ENCODE measurements at places on chromosomes 7 and 10.

GRCh38 chr10:72121389-72121788 is 33.0 kb upstream of the SPOCK2 start:
- DNase-seq: no peak

GRCh38 chr7:100674411-100675104 is 1.0 kb downstream of the GNB2 start:
- no peak for DNase-seq

DNA sequence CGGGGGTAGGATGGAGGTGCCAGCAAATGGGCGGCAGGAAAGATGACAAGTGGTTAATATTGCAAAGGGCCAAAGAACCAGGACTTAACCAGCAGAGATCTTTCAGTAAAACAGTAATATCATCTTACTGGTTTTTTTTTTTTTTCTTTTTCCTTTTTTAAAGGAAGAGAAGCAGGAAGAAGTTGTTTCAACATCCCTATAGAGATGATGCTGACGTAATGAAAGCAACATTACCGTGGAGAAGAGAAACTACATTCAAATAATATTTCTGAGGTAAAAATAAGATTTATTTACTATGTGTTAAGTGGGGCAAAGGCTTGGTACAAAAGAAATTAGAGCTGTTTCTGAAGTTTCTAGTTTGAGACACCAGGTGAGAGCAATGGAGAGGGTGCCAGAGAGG is 11.0 kb downstream of the MINDY3 start:
- DNase-seq: no peak

GRCh38 chr7:155533120-155533826 is 13.1 kb downstream of the CNPY1 start:
- no peak for DNase-seq

- DNase-seq: peak; percentile 95
Measured at GRCh38 chr10:33125522-33126517, 167.8 kb upstream of the ITGB1 start.

GRCh38 chr10:121296881-121297585 is 301.2 kb downstream of the FGFR2 start:
- DNase-seq: no peak

DNA sequence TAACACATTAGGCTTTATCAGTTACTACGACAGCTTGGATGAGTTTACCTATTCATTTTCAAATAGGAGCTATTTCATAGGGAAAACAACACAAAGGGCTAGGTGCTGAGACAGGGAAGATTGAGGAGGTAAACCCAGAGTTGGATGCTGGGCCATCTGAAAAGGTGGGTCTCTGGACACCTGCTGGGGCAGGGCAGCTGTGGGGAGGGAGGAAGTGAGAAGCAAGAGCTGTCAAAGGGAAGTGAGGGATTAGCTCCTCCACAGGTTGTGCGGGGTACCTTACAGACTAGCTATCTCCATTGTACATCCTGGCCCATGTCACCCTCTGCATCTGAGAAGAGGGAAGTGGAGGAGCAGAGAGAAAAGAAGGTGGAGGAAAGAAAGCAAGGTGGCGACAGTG is 48.9 kb downstream of the BLNK start:
- DNase-seq: no peak

DNA sequence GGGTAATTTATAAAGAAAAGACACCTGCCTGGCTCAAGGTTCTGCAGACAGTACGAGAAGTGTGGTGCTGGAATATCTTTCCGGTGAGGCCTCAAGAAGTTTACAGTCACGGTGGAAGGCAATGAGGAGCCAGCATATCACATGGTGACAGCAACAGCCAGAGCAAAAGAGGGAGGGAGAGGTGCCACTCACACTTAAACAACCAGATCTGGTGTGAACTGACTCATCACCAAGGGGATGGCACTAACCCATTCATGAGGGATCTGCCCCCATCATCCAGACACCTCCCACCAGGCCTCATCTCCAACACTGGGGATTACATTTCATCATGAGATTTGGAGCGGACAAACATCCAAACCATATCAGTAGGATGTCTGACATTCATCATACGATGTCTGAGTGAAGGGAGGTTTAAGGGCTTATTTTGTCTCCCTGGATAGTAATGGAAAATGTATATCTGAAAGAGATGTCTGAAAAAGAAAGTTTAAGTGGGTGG is 23.5 kb upstream of the KBTBD2 start:
- DNase-seq: no peak

DNA sequence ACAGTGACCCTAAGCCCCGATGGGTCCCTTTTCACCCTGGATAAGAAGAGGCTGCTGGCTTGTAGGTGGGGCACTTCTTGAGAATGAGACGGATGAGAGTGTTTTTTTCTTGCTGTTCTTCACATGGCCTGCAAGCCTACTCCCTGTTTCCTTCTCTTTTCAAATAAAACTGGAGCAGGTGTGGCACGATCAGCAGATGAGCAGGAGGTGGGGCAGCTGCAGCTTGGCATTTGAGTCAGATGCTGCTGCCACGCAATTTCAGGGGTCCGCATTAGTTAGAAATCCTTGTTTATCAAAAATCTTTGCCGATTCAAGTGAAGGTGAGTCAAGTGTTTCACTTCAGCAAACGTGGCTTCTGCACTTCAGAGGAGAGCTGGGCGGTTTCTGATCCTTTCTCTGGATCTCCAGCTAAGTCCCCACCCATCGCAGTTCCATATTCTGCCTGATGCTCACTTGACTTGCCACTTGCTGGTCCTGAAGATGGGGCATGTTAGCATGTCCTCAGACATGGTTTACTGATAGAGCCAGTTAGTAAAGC is 20.8 kb downstream of the WDFY4 start:
- no peak for DNase-seq

- DNase-seq: no peak
Measured at GRCh38 chr10:97144297-97144696, 41.5 kb downstream of the SLIT1 start.

DNA sequence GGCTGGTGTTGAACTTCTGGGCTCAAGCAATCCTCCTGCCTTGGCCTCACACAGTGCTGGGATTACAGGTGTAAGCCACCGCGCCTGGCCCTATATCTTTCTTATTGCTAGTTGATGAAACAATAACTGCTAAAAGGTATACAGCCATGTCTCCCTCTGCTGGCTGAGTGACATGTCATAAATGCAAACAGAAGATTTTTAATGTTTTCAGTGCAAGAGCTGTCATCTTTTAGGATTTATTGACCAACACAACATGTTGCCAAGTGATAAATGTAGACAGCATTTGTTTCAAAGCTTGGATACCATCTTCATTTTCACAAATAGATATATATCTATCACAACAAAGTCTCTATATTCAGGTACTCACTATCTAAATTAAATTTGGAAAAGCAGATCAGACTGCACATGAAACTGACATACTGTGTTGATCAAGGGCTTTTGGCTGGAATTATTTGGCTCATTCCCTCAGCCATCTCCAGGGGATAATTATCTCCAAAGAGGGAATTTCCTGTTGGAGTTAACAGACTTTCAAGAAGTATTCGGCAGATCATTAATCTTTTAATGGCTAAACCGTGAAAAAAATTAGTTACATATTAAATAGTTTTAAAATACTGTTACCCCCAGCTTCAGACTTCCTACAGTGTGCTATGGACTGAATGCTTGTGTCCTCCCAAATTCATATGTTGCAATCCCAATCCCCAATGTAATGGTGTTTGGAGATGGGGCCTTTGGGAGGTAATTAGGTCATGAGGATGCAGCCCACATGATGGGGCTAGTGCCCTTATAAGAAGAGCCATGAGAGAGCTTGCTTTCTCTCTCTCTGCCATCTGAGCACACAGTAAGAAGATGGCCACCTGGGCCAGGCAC is 41.3 kb upstream of the SRPK2 start:
- DNase-seq: peak; percentile 70

GRCh38 chr10:77313066-77313750 is 324.4 kb downstream of the KCNMA1 start:
- DNase-seq: no peak

- DNase-seq: peak; percentile 55
Measured at GRCh38 chr7:22549667-22550513, 49.9 kb upstream of the STEAP1B start.

DNA sequence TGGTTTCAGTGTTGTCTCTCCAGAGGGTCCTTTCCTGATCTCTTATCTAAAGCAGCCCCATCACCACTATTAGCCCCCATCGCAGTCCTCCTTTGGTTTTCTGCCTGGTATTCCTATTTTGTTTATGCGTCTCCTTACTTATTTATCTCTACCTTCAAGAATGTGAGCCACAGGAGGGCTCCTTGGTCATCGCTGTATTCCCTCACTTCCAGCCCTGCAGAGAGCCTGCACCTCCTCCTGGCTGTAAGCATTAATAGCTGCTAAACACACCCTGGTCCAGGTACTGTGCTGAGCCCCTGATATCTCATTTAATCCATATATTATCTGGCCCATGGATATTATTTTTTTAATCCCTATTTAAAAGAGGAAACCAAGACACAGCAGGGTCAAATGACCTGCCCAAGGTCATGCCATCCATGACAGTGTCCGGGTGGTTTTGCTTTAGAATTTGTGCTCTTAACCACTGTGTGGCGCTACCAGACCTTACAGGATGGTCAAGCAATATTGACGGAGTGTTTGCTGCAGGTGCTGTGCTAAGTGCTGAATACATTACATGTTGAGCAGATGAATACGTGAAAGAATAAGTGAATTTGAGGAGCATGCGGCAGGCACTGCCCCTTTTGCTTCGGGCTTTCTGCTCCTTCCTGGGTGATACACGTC is 227.2 kb downstream of the ADAM12 start:
- no peak for DNase-seq

DNA sequence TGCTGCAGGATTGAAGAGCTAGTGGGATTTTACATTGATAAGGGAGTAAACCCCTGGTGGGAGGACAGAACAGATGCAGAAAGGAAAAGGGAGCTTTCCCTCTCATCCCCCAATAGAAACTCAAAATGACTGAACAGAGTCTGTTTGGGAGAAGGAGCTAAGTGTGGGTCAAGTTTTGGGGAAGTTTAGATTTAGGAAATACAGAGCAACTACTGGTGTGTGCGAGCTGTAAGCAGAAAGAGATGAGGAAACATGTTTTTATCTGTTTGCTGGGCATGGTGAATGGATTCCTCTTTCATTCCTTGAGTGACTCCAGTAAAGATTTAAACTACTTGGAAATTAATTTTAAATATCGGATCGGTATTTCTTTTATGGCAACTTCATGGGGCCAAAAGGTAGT is 132.7 kb downstream of the AOAH start:
- no peak for DNase-seq

DNA sequence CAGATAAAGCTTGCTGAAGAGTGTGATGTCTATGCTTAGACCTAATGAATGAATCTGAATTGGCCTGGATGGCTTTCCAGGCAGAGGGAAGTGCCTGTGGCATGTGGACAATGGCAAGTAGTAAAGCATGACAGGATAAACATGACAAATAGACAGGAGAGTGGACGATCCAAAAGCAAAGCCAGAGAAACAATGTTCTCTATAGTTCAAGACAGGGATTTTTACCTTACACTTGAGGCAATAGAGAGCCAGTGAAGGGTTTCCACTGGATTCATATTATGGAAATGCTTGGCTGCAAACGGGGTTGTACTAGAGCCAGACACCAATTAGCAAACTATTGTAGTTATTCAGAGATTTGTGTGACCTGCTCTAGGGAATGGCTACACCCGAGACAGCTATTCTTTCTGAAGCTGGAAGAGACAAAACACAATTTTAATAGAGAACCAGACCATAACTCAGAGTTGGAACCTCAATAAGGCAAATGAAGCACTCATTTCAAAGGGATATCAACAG is 2.3 kb downstream of the AGMO start:
- no peak for DNase-seq

DNA sequence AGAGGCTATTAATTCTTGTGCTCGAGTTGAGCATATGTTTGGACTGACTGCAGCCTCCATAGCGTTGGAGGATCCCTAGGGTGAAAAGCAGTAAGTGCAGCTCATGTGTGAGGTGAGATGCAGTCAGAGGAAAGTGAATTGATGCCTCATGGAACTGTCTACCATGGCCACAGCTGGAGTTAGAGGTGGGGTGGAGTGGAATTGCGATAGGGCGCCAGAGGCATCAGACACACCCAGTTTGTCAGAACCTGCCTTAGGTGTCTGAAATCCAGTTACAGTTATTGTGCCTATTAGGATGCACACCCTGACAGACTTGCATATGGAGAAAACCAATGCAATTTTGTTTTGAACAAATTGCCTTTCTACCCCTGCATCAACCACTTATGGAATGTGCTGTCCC is 39.4 kb downstream of the ERLIN1 start:
- DNase-seq: peak; percentile 58

DNA sequence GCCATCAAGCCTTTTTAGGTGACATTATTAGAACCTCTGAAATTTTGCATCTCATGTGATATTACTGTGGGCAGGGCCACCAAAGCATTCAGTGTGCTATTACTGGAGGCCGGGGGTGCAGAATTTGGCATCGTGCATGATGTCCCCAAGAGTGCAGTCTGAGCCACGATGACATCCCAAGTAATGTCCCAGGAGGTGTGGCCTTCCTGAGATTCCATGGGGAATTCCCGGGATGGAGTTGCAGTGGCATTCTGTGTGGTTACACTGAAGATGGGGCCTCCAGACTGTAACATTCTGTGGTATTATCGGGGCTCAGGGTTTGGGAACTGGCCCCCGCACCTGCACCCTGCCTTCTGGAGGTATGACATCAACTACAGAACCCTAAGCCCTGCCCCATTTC is 9.1 kb downstream of the LDB3 start:
- no peak for DNase-seq

DNA sequence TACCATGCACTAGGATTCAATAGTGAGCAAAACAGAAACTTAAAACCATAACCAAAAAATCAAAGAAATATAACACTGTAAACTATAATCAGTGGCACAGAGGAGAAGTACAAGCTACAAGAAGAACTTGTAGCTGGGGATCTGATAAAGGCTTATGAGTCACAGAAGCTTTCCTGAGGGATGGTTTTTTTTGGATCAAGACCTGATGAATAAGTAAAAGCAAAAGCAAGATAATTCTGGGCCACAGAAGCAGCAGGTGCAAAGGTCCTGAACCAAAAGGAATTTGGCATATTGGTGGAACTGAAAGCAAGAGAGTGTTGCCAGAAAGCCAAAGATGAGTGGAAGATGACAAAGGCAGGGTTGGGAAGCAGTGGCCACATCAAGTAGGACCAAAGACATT is 37.4 kb upstream of the BET1 start:
- DNase-seq: peak; percentile 37

DNA sequence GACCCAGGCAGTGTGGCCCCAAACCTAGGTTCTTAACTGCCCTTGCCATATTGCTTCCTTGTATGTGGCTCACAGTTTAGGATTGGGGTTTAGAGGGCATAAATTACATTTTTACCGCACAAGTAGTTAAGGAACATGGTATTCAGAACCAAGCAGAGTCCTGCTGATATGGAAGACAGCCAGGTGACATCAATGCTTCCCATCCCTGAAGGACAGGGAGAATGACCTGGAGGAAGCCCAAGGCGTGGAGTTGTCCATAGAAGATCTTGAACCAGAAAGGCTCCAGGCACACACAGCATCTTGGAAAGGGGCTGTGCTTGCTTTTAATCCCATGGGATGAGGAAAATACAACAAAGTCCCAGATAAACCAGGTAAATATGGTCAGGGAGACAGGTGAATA is 48.3 kb downstream of the ATXN7L1 start:
- no peak for DNase-seq

GRCh38 chr7:45580053-45580872 is 6.1 kb downstream of the ADCY1 start:
- DNase-seq: no peak

All from epithelial cell of esophagus (primary cell).